ENCODE measurements at places on chromosomes 2 and 18.
A peak's percentile ranks its signal among the peaks of the same experiment; 100 is the strongest.

DNA sequence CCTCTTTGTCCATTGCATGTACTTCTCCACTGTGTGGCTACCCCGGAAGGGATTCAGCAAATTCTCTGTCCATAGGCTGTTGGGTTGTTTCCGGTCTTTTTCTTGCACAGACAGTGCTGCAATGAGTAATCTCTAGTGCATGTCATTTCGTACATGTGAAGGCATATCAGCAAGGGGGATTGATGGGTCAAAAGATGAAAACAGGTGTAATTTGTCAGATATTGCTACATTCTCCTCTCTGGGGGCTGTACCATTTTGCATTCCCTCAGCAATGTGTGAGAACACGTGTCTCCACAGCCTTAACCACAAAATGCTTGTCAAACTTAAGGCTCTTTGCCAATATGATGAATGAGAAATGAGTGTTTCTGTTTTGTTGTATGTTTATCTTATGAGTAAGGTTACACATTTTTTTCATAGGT is 60.5 kb downstream of the KLHL29 start:
- peak; percentile 71 for DNase-seq

DNA sequence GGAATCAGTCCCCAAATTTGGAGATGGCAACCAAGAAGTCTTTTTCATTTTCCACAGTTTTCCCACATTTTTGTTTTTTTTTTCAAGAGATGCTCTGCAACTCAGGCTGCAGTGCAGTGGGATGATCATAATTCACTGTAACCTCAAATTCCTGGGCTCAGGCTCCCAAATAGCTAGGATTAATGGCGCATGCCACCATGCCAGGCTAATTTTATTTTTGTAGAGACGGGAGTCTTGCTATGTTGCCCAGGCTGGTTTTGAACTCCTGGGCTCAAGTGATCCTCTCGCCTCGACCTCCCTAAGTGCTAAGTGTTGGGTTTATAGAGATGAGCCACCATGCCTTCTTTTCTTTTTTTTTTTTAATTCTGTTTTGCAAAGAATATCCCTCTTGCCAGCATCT is 35.2 kb downstream of the PCBP1 start:
- DNase-seq, result no peak

DNA sequence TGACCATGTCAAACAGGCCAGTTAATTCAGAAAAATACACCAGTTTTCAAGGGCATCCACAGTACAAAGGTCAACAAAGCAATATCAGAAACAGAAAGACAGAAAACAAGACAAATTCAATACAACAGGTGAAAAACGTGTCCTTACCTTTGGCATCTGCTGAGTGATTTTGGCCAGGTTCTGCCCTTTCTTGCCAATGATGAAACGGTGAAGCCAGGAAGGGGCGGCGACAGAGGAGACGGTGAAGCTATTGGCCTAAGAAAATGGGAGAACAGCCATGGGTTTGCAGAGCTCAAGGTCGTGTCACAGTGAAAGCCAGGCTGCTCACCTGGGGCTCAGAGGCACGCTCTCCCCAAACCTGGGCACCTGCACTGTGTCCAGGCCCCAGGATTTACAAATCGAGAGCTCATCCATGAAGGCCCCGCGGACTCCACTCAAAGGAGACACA is 60.5 kb downstream of the HDLBP start:
- no peak for DNase-seq

GRCh38 chr2:205748639-205749038 is 66.3 kb downstream of the NRP2 start:
- DNase-seq, result no peak

DNA sequence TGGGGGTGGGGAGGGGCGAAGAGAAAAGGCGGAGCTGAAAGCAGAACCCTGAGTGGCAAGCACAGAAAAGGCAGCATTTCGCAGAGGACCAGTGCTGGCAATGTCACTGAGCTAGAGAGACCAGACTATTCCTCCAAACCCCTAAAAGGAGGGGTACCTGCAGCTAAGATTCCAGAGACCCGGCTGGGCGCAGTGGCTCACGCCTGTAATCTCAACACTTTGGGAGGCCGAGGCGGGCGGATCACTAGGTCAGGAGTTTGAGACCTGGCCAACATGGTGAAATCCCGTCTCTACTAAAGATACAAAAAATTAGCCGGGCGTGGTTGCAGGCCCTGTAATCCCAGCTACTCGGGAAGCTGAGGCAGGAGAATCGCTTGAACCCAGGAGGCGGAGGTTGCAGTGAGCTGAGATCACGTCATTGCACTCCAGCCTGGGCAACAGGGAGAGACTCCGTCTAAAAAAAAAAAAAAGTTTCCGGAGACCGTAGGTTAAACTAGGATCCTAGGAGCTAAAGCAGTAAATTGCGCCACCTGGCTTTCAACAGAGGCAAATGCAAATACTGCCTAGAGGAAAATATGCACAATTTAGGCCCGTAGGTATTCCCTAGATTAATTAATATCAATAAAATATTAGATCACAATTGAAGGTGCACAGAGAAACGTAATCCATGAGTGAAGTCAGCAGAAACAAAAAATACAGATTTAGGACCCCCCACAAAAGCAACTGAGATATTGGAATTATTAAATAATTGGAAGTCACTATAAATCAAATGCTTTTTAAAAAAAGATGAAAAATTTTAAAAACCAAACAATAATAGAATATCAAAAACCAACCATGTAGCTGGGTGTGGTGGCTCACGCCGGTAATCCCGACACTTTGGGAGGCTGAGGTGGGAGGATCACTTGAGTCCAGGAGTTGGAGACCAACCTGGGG is 4.9 kb downstream of the UCN start:
- DNase-seq, result no peak

- peak; percentile 31 for DNase-seq
Measured at GRCh38 chr18:35683021-35683420, 101.5 kb downstream of the GALNT1 start.

DNA sequence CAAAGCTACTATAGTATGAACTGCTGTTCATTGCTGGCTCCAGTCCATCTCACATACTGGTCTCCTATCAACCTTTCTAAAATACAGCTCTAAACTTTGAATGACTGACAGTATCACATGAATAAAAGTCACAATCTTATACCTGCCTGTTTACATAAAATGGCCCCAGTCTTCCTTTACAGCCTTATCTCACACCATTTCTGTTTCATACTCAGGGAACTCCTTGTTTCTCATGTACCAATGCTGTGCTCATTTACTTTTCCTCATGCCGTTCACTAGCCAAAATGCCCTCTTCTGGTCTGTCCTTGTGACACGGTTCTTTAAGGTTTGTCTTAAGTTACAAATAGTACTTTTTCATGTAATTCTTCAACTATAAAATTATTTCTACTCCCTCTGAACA is 6.2 kb downstream of the ATP5MC3 start:
- no peak for DNase-seq

DNA sequence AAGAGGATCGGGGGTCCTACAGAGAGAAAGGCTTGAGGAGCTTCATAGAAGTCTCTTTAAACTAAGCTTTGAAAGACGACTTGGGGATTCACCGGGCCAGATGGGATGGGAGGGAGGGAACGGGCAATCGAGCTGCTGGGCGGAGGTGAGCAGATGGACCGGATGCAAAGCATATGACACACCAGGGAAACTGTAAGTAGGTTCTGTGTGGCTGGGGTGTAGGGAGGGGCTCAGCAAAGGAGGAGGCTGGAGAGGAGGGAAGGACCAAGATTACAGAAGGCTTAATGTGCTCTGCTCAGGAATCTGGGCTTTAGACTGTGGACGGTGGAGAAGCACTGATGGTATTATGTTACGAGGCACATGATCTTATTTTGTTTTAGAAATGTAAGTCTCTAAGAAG is 131.5 kb downstream of the MAIP1 start:
- DNase-seq, result no peak

DNA sequence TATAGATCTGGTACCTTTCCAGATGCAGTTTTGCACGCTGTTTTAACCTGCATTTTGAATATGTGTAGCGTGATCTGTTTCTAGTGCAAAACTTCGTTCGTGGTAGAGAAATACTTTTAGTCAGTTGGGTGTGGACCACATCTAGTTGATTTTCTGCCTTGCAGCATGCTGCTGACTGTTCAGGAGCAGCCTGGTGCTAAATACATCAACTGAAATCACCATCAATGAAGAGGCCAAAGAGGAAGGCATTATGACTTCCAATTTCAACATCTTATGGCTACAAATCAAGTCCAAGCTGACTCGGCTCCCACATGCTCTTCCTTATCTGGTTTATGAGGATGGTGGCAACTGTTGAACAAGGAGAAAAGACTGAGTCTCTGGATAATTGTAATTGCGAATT is 298.5 kb downstream of the ZNF521 start:
- DNase-seq, result no peak

DNA sequence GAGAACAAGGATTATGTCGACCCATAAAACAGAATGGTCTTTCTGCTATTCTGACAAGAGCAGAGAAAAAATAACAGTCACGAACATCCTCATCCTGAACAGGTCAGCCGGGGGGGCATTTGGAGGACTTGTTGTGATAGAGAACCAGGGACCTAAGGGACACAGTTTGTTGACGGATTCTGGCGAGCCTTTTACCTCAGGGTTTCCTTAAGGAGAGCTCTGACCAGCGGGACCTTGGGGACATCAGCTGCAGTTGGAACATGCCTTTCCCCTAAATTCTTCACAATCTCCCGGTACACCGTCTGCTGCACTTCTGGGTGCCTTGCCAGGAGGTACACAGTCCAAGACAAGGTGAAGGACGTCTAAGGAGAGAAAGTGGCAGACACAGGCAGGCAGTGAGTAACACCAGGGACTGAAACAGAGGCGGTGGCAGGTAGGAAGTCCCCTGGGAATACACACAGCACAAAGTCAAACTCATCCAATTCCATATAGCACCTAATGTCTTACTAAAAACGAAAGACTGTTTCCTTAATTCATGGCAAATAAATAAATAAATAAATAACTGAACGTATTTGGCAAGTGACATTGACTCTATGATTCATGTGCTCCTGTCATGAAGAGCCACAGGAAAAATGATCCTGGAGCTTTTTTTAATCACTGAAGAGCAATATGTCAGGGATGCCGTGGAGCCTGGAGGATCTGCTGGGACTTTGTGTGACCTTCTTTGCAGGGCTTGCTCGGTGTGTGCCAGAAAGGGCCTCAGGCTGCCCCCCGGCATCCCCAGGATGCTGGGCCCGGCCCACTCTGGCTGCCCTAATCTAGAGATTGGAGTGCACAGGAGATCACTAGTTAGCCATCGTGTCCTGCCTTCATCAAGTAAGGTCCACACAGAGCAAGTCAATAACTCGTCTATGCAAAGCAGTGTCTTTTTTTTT is 24.7 kb downstream of the CYP27C1 start:
- DNase-seq, result no peak

DNA sequence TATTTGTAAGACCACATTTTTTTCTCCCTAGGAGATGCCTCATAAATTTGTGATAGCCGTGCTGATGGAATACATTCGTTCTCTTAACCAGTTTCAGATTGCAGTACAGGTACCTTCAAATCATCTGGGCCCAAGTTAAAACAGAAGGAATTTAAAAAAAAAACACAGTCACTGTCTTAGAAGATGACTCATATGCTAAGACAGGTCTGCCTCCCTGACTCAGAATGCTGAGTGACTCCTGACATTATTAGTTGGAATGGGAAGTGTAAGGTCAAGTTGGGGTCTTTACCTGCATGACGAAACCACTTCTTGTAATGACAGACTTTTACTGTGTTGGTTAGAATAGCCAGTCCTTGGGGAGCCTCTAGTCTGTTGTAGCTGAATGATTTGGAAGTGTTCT is 26.3 kb downstream of the RMC1 start:
- no peak for DNase-seq

DNA sequence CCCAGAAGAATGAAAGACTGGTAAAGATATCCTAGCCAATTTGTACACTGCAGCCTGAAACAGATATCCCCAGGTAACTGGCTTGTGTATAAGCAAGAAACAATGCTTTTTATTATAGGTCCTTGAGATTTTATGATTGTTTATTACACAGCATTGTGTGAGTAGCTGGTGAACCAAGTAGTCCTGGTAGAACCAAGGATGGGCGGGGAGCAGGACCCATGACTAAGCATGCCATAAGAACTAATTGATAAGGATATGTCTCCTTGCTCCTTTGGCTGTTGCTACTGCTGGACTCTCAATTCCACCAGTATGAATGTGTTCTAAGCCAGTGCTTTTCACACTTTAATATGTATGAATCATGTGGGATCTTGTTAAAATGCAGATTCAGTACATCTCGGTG is 12.3 kb upstream of the ALMS1 start:
- no peak for DNase-seq

- DNase-seq, result peak; percentile 52
Measured at GRCh38 chr2:10289891-10290290, 12.8 kb upstream of the HPCAL1 start.

DNA sequence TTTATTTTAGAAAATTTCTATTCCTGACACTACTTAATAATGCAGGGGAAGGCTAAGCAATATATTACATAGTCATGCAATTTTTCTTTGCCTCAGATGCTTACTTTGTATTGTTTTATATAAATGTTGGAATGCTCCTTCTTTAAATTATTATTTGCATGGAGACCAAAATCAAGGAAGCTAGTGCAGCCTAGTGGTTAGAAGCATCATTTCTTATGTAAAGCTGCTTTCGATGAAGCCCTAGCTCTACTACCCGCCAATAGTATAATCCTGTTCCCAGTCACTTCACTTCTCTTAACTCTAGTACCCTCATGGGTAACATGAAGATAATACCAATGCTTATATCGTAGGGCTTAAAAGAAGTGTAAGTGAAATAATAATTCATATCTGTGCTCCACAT is 198.9 kb downstream of the LRATD1 start:
- no peak for DNase-seq

GRCh38 chr2:168758970-168759820 is 43.2 kb upstream of the NOSTRIN start:
- DNase-seq, result peak; percentile 8

- no peak for DNase-seq
Measured at GRCh38 chr2:58056192-58056916, 9.7 kb downstream of the VRK2 start.

DNA sequence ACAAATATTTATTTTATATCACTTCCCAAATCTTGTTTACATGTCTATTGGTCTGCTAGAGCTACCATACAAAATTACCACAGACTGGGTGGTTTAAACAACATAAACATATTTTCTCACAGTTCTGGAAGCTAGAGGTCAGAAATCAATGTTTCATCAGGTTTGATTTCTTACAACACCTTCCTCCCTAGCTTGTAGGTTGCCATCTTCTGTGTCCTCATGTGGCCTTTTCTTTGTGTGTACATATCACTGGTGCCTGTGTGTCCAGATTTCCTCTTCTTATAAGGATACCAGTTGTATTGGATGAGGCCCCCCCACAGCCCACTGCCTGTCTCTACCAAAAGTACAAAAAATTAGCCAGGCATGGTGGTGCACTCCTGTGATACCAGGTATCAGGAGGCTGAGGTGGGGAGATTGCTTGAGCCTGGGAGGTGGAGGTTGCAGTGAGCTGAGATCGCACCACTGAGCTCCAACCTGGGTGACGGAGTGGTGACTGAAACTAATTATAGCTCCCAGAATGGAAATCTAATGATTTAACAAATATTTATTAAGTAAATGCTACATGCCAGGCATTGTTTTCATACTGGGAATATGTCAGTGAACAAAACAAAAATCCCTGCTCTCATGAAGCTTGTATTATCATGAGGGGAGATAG is 13.6 kb downstream of the EML4 start:
- DNase-seq, result no peak

- DNase-seq, result peak; percentile 8
Measured at GRCh38 chr2:152037743-152038435, 61.0 kb downstream of the CACNB4 start.

All from skeletal muscle cell (primary cell).